ENCODE measurements at places on chromosomes 3 and 15.

GRCh38 chr3:178036451-178037144, 499.6 kb upstream of the KCNMB2 start:
- DNase-seq, result no peak

DNA sequence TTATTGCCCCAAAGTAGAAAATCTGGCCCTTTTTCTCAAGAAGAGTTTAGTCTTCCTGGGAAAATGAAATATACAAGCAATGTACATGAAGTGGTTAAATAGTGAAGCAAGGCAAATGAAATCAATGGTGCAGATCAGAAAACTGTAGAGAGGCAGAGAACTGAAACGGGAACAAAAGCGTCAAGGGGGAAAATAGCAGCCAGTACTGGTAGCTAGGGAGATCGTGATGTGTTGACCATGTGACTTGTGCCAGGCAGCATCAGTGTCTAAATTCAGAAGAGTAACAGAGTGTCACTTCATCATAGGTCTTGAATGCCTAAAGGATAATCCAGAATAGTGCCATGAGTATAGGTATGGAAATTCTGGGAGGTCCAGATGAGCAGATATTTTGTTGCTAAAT, 163.1 kb downstream of the CHL1 start:
- DNase-seq, result no peak

- no peak for DNase-seq
Measured at GRCh38 chr15:77981281-77982126, 96.0 kb downstream of the TBC1D2B start.

DNA sequence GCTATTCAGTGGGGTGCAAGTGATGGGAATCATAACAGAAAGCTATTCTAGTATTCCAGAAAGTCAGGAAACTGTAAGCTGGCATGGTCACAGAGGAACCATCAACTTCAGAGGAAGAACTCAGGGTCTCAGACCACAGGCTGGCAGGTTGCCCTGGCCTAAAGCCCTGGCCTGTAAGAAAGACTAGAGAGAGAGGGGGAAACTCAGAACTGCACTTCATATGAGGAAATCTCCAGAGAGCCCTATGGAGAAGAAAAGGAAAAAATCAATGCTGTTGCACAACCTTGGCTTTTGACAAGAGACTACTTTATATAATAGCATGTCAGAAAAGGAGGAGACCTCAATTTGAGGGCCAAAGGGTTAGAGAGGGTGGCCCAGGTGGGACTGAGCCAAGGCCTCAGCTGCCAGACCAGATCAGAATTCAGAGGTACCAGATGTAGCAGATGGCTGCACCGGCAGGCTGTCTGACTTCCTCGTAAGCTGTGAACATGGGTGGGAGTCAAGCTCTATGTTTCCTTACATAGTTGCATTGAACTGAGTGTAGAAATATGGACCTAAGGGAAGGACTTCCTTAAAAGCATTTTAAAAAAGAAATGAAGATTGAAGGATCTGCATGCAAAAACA, 333.8 kb downstream of the PDCD6IP start:
- DNase-seq, result no peak

DNA sequence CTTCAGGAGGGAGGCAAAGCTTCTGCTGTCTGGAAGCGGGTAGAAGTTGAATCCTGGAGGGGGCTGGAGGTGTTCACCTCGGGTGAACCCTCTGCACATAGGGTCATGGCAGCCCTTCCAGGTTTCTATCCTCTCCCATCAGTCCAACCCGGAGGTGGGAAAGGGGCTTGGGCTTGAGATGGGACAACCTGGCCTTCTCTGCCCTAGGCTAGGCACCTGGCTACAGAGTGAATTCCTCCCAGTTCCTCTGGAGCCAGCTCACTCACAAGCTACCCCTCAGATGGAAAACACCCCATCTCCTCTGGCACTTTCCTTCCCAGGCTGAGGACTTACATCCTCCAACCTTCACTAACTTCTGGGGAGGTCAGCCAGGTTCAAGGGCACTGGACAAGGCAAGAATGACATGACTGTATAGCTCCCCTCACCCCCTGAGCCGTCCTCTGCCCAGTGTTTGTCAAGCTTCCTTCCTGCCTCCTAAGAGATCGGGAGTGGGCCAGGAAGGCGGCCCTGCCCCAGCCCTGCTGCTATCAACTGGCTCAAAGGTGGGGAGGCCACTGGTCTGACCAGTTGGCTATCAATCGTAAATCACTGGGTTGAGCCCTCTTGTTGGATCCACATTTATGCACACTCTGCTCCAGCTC, 45.8 kb downstream of the KLF15 start:
- no peak for DNase-seq

DNA sequence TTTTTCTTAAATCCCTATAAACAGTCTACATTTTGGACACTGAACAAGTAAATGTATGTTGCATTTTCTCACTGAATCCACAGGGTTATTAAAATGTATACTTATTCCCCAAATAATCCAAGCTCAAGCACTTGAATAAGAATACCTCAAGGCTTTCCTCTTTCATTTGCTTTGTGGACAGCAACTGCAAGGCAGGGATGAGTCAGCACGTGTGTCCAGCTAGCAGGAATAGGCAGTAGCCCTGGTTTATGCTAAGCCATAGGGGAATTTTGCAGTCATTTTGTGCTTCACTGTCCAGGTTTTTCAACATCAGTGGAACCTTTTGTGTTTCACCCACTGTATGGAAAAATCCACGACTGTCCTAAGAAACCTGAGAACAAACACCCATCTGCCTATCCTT, 96.7 kb upstream of the KCNMB2 start:
- DNase-seq, result no peak

- no peak for DNase-seq
Measured at GRCh38 chr3:150469031-150469930, 61.2 kb downstream of the TSC22D2 start.

DNA sequence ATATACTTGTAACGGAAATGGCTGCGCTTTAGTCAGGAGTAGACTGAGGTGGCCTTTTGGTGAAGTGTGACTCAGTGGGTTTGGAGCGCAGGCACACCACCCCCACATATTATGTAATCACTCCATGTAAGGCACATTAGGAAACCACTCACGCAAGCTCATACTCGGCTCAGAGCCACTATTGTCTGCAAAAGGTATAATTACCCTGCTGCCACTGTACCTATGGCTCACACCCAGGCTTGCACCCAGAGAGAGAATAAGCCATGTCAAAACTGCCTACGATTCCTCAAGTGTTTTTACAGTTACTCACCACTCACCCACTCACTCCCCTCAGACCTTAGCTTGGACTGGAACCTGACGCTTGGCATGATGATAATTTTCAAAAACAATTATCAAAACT, 611.9 kb upstream of the CCDC54 start:
- no peak for DNase-seq
